ENCODE measurements at places on chromosomes 11 and 22.

DNA sequence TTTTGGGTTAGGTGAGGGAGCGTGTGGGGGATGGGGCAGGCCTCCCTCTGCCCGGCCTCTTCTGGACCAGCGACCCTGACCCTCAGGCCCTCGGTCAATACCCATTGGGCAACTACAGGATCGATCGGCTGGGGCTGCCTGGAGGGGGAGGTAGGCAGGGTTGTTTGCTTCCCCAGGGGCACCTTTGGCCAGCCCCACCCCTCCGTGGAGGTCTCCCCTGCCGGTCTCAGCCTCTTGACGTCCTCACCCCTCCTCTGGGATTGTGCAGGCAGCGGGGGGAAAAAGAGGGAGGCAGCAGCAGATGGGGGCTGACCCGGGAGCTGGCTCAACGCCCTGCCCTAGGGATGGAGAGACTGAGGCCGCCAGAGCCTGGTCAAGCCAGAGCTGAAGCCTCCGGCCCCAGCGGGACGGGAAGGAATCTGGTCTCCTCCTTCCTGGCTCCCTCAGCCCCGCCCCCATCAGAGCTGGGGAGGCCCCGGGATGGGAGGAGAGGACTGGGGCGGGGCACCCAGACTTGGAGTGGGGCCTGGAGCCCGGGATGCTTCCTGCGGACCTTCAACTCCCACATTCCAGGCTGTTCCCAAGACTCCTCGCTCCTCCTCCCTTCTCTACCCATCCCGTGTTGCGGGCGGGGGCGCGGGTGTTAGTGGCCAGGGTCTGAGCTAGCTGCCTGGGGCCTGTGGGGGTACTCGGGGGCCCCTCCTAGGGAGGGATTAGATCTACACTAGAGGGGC lies 14.4 kb upstream of the CDC42EP1 start:
- peak; percentile 95 for DNase-seq

GRCh38 chr11:63504933-63505586 lies 824 bp upstream of the LGALS12 start:
- peak; percentile 86 for DNase-seq

- DNase-seq, result no peak
Observed at GRCh38 chr11:130997278-130997677, 81.0 kb upstream of the SNX19 start.

DNA sequence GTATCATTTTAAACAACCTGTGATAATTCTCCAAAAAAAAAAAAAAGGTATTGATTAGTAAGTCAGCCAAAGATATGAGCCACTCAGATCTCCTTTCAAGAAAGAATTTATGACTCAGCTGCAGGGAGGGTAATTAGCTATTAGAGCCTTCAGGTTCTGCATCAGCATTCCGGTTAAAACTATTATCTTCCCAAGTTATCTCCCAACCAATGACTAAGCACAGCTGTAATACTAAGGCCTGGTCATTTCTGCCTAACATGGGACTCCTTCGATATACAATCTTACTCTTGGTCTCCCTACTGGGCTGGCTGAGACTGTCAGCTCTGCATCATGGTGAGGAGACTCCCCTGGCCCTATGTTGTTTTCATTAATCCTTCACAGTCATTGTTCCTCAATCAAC lies 60.4 kb downstream of the SBF2 start:
- peak; percentile 70 for DNase-seq

GRCh38 chr22:40046126-40046525 lies 51.4 kb downstream of the FAM83F start:
- DNase-seq, result no peak

GRCh38 chr22:46159777-46160176 lies 9.5 kb downstream of the PPARA start:
- DNase-seq, result no peak

- DNase-seq, result no peak
Observed at GRCh38 chr11:17828311-17828751, 93.8 kb downstream of the KCNC1 start.

DNA sequence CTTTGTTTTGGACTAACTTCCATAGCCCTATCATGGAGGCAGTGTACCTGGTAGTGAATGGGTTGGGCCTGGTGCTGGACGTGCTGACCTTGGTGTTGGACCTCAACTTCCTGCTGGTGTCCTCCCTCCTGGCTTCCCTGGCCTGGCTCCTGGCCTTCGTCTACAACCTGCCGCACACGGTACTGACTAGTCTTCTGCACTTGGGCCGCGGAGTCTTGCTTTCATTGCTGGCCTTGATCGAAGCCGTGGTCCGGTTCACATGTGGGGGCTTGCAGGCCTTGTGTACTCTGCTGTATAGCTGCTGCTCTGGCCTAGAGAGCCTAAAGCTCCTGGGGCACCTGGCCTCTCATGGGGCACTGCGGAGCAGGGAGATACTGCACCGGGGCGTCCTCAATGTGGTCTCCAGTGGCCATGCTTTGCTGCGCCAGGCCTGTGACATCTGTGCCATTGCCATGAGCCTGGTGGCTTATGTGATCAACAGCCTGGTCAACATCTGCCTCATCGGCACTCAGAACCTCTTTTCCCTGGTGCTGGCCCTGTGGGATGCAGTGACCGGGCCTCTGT lies 846 bp downstream of the RNF26 start:
- no peak for DNase-seq

DNA sequence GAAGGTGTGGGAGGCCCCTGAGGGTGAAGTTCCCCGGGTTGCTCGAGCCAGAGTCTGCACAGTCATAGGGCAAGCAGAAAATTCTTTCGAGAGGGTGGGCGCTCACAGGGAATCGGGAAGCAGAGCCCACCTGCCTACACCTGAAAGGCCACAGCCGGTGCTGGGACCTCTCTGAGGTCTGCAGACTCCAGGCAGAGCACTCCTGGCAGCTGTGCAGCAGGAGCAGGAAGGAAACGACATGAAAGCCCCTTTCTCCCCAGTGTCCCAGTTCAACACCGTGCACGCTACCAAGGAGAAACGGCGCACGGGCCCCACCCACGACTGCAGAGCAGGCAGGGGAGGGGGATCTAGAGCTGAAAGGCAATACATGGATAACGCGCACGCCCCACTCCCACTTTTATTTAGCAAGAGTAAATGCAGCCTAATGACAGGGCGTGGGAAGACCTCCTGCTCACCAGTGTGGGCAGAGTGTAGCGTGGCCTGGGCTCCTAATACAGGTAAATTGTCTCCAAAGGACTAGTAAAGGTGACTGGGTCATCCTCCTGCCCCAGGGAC lies 13.5 kb downstream of the DHCR7 start:
- no peak for DNase-seq

DNA sequence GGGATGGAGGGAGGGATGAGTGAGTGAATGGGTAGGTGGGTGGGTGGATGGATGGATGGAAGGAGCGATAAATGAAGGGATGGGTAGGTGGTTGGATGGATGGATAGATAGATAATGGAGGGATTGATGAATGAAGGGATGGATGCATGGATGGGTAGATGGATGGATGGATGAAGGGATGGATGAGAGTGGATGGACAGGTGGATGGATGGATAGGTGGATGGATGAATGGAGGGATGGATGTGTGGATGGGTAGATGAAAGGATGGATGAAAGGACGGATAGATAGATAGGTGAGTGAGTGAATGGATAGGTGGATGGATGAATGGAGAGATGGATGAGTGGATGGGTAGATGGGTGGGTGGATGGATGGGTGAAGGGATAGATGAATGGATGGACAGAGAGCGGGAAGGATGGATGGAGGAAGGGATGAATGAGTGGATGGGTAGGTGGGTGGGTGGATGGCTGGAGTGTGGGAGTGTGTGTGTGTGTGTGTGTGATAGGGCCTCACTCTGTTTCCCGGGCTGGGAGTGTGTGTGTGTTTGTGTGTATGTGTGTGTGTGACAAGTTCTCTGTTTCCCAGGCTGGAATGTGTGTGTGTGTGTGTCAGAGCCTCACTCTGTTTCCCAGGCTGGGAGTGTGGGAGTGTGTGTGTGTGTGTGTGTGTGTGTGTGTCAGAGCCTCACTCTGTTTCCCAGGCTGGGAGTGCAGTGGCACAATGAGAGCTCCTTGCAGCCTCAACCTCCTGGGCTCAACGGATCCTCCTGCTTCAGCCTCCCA lies 2.1 kb upstream of the PRR33 start:
- DNase-seq, result peak; percentile 45

DNA sequence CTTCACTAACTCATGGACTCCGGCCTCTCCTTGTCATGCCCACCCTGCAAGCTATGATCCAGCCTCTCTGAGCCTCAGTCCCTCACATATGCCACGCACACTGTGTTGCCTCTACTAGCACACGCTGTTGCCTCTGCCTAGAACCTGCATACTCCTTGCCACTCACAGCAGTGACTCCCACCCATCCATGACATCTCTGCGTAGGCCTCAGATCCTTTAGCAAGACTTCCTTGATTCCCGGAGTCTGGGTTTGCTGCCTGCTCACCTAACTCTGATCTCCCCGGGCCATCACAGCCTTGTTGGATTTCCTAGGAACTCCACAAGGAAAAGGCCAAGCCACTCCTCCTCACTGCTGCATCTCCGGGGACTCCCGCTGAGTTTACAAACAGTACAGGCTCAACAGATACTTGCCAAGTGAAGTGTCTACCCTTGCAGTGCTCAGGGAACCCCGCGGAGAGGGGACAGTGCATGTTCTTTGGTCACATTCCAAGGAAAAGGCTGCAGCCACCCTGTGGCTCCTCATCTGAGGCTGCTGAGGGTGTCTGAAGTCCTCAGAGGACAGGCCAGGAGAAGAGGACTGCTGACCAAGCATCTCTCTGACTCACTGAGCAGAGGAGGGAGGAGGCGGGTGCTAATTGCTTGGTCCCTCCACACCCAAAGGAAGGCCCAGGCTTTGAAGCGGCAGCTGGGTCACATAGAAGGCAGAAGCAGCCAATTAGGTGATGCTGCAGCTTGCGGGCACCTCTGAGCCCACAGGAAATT lies 42.4 kb upstream of the NAV2 start:
- peak; percentile 41 for DNase-seq

DNA sequence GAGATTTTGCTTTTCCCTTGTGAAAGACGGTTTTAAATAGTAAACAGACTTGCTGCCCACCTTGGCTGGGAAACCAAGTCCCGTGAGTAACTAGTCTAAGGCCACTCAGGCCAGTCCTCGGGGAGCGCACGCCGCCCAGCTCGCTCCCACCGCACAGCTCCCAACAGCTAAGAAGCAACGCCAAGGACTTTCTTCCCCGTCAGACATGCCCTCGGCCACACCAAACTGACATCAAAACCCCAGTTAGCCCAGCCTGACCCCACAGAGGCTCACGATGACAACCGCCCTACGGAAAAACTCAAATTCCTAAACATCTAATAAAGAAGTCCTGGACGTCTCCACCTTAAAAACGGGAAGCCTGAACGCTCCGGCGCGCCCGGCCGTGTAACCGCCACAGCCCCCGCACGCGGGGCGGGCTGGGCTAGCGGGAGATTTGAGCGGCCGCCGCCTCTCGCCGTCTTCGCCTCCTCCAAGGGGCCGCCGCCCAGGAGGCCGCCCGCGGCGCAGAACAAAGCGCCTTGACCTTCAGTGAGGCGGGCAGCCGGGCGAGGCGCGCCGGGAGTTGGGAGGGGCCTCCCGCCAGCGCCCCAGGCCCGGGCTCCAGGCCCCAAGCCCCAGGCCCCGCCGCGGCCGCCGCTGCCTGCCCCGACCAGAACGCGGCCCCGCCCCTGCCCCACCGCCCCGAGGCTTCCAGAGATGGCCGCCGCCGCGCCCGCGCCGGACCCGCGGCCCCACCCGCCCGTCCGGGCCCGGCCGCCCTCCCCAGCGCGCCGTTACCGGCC lies 486 bp downstream of the NAP1L4 start:
- peak; percentile 48 for DNase-seq

GRCh38 chr11:43648888-43649287 lies 31.6 kb upstream of the HSD17B12 start:
- DNase-seq, result no peak

- no peak for DNase-seq
Observed at GRCh38 chr11:60377401-60378136, 763 bp upstream of the MS4A7 start.

DNA sequence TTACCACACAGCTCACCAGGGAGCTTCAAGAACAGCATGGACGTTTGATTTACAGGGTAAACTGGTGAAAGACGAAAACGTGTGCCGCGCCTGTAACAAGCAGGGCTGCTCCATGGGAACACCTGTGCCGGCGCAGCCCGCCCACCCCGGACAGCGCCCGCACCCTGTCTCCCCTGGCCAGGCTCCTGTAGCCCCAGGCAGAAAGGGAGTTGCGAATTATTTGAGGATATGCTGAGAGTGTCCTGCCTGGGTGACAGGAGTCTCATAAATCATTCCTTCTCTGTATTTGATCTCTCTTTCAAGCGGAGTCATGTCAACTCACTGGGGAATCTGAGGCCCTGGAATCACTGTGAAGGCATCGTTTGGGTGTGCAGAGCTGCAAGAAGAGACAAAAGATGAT lies 804.3 kb downstream of the OPCML start:
- no peak for DNase-seq

- peak; percentile 43 for DNase-seq
Observed at GRCh38 chr11:130633466-130633865, 185.0 kb downstream of the ADAMTS15 start.

- DNase-seq, result no peak
Observed at GRCh38 chr22:46586531-46587011, 33.6 kb upstream of the GRAMD4 start.

- DNase-seq, result peak; percentile 14
Observed at GRCh38 chr22:32584650-32585049, 110.0 kb downstream of the FBXO7 start.

GRCh38 chr11:69086152-69087132 lies 37.7 kb downstream of the TPCN2 start:
- DNase-seq, result no peak

DNA sequence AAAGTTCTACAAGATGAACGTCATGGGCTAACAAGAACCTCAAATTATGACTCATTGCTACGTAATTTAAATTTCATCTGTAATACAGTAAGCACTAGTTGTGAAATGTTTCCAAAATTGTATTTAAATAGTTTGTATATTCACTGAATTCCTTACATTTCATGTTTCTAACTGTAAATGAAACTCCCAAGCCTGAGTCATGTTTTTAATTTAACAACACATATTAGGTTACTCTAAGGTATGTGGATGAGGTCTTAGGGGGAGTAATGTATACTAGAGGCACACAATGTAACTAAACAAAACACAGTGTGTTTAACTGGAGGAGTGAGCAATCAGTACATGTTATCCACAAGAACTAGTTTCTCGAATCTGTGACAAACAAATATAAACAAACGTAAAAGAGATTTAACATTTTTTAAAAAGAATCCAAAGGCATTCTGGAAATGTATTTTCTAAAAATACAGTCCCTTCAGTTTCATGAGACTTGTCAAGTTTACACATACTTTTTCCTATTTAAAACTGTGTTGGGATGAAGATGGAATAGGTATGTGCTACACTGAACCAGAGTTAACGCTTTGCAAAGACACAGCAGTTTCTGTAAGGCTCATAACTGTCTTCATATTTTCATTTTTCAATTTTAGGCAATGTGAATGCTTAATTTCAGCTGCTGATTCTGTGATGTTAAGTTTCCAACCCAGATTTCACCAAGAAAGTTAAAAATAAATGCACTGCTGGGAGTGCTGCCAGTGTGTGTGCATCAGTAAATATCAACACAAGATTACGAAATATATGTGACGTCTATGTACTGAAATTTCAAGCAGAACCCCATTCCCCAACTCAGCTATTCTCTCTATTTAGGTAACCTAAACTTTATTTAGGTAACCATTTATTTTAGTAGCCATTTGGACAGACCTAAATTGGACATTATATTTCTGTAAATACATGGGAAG lies 52.6 kb downstream of the PITPNB start:
- DNase-seq, result peak; percentile 91

- DNase-seq, result peak; percentile 25
Observed at GRCh38 chr11:20050551-20051333, 109.5 kb downstream of the DBX1 start.
